ENCODE measurements at places on chromosomes 5 and 9.

- peak; percentile 31 for DNase-seq
Measured at GRCh38 chr5:154850255-154851062, at the start of gene FAXDC2. FAXDC2 (minus strand) TSS chr5:154850603; CDS start chr5:154838178, 12,425 bp downstream.

- DNase-seq: no peak
Measured at GRCh38 chr5:163163858-163164257, 273.5 kb upstream of the CCNG1 start.

DNA sequence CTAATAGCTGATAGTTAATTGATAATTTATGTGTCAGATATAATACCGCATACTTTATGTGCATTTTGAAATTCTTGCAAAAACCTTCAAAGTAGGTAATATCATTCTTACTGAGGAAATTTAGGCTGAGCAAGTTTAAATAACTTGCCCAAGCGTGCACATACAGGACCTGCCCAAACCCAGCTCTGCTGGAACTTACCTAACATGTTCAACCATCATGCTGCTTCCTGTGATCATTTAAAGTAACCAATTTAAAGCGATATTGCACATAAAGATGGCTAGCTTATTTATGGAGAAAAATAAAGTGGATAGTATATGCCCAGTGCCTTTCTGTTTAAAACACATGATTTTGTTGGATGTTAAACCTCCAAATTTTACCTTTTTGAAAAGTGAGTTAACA lies 4.3 kb downstream of the FAM174A start:
- no peak for DNase-seq

DNA sequence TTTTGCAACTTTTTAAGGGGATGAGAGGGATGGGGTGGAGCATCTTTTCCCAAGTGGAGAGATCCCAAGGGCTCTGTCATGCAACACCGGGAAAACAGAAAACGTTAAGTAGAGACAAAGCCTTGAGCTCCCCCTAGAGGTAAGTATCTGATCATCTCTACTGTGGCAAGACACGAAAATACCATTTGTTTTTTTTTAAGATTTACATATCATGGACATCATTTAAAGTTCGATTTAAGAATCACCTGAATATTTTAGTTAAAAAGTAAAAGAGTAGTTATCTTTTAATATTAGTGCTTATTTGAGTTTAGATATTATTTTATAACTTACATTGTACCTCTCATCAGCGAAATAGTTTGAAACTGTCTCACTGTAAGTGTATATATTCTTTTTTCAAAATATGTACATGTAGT lies 200.4 kb downstream of the LRRC70 start:
- DNase-seq: peak; percentile 28

- no peak for DNase-seq
Measured at GRCh38 chr5:108898707-108899106, 151.0 kb downstream of the FER start.

GRCh38 chr9:125513668-125514413 lies 193.2 kb downstream of the MAPKAP1 start:
- no peak for DNase-seq

GRCh38 chr9:78707481-78707991 lies 410.6 kb downstream of the PSAT1 start:
- DNase-seq: no peak

DNA sequence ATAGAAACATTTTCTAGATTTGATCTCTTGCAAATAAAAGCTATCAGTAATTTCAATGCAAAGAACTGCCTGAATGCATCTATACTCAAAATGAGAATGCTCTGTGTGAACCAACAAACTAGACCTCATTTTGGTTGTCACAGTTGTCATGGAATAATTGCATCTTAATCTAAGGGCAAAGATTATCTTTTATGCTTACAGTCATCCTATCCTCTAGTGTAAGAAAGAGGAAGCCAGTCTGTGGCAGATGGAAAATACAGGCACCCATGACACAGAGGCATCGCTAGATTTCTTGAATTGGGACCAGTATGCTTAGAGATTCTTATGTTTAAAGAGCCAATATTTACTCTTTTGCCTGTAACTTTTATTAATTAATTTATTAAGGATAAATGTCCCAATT lies 95.0 kb downstream of the MACIR start:
- DNase-seq: no peak

DNA sequence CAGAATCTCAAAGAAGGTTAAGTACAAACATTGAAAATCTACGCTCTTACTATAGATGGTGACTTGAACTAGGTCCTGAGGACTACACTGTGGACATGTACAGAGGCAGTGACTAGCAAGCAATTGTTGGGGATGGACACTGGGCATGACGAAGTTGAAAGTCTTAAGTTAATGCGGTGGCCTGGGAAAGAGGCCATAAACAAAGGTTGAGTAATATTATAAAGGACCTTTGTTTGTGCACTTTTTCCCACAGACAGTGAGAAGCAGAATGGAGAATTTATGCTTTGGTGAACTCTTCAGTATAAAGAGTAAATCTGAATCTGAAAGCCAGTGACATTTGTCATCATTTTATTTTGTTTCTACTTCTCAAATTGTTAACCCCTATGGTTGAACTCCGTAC lies 15.3 kb downstream of the ALDH1A1 start:
- DNase-seq: no peak

GRCh38 chr9:82152181-82152580 lies 163.6 kb downstream of the SPATA31D1 start:
- no peak for DNase-seq

DNA sequence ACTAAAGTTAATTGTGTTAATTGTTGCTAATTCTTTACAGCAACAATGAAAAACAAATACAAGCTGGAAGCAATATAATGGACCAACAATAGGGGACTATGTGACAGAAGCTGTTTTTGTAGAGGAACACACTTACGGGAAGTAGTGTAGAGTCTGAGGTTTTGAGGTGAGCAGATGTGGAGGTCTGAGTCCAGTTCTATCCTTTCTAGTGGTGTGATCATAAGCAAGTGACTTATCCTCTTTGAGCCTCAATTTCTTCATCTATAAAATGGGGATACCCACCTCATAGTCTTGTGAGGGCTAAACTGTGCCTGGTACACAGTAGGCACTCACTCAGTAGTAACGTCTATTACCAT lies 28.3 kb downstream of the ALG2 start:
- no peak for DNase-seq

- DNase-seq: no peak
Measured at GRCh38 chr5:77101298-77101697, 14.2 kb upstream of the ZBED3 start.

DNA sequence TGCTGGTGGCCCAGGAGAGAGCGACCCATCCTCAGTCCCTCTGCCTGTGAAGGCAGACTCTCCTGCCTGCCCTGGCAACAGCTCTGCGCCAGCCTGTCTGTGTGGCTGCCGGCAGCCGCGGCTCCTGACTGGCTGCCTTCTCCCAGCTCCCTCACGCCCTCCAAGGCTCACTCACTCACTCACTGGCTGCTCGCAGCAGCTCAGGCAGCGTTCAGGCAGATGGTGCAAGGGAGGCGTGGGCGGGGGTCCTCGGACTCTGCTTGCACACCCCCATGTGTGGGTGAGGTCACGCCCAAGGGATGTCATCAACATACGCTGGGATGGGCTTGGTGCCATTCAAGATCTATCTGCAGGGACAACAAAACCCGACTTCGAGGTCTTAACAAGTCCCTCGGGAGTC lies 66.7 kb downstream of the DAB2IP start:
- DNase-seq: no peak

DNA sequence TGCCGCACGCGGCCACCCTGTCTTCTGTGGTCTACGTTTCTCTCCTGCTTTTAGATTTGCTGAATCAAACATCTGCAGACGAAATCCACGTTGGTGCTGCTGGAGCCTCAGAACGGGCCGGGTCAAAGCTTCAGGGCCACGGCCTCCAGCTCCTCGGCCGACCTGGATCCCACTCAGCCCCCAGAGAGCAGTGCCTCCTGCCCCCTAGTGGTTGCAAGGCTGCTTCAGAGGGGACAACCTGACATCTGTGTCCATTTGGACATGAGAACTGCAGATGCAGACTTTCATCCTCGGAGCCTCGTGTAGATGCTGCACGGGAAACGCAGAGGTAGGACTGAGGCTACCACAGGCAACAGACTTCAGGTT lies 23.0 kb upstream of the SLC6A3 start:
- DNase-seq: no peak

DNA sequence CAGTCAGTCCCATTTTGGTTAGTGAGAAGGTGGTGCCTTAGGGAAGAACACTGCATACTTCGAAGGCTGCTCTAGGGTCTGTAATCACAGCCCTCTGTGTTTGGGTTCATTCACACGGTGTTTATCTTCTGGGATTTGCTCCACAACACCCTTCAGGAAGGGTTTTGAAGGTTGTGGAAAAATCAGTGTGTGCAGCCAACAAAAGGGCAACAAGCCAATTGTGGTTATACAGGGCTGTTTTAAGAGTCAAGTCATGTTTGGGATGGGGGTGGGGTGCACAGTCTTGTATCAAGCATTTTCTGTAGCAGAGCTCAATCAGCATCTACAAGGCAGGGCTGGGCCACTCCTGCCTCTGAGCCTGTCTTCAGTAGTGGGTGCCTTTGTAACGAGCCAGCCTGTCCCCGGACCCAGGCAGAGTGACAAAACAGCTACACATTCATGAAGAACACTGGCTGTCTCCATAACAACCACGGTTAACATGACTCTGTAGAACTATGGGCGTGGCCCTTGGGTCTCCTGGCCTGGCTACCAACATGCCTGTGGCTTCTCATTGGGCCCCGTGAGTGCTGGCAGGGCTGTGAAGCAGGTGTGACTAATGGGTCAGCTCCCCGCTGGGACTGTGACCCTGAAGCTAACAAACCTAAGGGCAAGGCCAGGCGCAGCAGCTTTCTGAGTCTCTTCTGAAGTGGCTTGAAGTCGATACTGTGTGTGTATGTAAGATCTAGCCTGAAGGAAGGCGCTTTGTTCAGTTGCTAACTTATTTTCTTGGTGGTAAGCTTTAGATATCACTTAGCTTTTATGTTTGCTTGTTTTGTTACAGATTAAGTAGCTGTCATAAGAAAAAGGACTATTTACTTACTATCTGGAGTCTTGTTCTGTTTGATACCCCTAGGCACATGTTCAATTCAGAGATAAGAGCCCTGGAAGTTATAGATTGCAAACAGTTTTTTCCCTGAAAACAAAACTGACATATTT lies 27.9 kb upstream of the GOLM1 start:
- no peak for DNase-seq

DNA sequence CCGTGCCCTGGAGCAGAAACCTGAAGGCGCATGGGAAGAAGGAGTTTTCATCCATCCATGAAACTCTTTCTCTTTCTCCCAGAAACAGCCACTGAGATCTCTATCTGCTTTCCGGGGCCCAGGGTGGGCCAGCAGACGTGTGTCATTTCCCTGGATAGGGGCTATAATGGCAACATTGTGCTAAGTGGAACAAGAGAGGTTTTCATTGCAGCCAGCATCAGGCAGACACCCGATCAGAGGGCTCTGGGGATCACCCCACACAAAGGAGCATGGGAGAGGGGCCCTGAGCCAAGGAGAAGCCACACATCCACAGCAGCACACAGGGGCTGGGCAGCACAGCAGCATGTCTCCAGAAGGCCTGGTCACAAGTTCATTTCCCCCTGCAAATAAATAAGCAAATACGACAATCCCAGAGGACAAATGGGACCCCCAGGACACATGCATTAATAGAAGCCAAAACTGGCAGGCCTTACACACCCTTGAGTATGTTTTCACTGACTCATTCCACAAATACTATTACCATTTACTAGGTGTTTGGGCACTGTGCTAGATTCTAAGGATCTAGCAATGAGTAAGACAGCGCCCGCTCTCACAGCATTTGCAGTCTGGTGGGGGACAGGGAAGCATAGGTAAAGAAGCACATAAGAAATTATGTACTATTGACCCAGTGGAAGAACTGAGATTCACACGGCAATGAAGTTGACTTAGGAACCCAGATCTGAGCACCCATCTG lies 4.3 kb upstream of the AFAP1L1 start:
- DNase-seq: no peak

All from GM12891 (cell line).